Lung (tissue), 17 donors: ENCODE measurements at places on chromosomes 4 and X. TPM values are rescaled to one million over a fixed set of nuclear protein-coding genes. Genes with fewer than 3 reads are reported as not detected.

AVPR2 gene
- 0.98 TPM for total RNA-seq

C4orf50 gene
- 0.03 TPM for total RNA-seq

XAGE2 gene
- total RNA-seq, result 1.0 TPM

EOLA1 gene
- total RNA-seq, result 11.5 TPM

OPN1MW gene
- not detected for total RNA-seq

CWH43 gene
- total RNA-seq, result 4.2 TPM

HSPA4L gene
- 6.0 TPM for total RNA-seq

PCDH7 gene
- 57.6 TPM for total RNA-seq

GC gene
- total RNA-seq, result not detected

ZMAT1 gene
- total RNA-seq, result 11.3 TPM

IRF2 gene
- total RNA-seq, result 65.8 TPM

GRID2 gene
- 1.3 TPM for total RNA-seq

XAGE1B gene
- 1.5 TPM for total RNA-seq

EREG gene
- total RNA-seq, result 0.37 TPM

F9 gene
- total RNA-seq, result 0.12 TPM

TSPAN7 gene
- total RNA-seq, result 52.4 TPM

TEX13D gene
- not detected for total RNA-seq

MAGEB2 gene
- not detected for total RNA-seq

SRD5A3 gene
- total RNA-seq, result 13.6 TPM

DCAF4L1 gene
- total RNA-seq, result 0.11 TPM

ITIH6 gene
- not detected for total RNA-seq

TGIF2LX gene
- not detected for total RNA-seq

POLN gene
- 3.7 TPM for total RNA-seq

PABPC5 gene
- 0.80 TPM for total RNA-seq

ASB9 gene
- total RNA-seq, result 7.5 TPM
